Activated T-cell treated with anti-CD3 and anti-CD28 coated beads for 48 hours (primary cell): ENCODE measurements at places on chromosomes 7 and 10.

DNA sequence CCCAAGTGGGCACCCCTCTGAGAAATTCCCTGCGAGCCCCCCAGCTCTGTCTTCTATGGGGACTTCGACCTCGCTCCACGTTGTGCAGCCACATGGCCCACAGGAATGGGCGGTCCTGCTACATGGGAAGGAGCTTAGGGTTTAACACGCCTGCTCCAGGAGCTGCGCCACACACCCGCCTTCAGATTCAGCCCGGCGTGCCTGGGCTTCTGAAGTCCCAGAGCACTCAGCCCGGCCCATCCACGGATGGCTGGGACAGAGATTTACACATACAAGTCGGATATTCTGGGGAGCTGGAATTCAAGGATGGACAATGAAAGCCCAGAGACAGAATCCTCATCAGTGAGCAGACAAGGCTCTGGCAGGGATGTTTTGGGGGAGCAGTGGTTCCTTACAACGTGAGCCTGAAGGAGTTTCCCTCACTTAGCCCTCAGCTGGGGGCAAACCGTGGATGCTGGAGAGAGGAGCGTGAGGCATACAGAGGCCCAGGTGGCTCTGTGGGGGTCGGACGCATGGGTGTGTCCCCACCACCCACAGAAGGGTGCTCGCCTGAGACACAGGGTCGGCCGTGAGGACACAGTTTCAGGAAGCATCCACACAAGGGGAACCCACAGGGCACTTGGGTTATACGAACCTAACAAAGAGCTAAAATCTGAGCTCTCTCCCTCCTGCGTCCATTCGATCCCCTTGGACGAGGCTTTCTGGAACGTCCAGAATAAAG lies 372.9 kb downstream of the DNAJB6 start:
- no peak for DNase-seq

DNA sequence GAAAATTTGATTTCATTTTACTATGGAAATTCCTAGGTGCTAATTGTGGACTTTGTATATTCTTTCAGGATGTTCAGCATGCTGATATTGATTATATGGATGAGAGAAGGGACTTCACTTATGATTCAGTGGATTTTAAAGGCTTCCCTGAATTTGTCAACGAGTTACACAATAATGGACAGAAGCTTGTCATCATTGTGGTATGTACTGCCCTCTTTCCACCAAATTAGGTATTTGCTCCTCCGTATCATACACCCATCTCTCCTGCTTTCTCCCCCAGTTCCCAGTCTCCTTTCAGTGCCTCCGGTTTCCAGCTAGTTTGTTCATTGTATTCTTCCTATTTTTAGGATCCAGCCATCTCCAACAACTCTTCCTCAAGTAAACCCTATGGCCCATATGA lies 34.6 kb downstream of the MGAM start:
- no peak for DNase-seq

GRCh38 chr7:105589356-105590077 lies 8.2 kb upstream of the EFCAB10 start:
- peak; percentile 30 for DNase-seq

DNA sequence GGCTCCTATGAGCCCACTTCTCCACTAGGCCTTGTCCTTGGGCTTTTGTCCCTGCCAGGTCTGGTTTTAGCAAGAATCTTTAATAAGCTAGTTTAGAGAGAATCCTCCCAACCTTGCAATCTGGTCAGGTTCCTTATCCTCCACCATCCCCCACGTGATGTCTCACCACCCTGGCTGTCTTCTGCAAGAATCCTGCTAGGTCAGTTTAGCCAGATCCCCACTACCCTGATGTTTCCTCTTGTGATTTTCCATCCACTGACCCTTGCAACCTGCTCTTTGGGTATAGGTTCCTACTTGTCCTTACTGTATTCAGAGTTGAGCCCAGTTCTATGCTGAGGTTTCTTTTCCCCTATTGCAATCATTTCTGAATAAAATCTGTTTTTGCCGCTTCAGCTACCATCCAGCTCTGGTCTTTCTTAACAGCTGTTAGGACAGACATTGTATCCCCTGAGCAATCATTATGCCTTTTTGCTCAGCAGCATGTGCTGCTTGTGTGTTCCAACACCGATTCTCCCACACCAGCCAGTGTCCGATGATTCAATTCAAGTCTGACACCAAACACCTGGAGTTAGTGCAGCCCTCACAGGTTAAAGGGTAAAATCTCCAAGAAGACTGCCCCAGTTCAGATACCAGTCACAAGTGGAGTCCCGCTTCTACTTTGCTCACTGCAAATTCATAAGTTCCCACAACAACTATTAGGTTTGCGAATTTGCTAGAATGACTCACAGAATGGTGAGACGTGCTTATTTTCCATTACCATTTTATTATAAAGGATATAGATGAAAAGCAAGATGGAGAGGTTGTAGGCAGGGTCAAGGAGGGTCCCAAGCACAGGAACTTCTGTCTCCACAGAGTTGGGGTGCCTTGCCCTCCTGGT lies 62.2 kb upstream of the ADCY1 start:
- no peak for DNase-seq

- DNase-seq, result no peak
Measured at GRCh38 chr10:68088740-68089139, 13.7 kb upstream of the HERC4 start.

- DNase-seq, result no peak
Measured at GRCh38 chr7:127477295-127478023, 85.0 kb upstream of the ZNF800 start.

DNA sequence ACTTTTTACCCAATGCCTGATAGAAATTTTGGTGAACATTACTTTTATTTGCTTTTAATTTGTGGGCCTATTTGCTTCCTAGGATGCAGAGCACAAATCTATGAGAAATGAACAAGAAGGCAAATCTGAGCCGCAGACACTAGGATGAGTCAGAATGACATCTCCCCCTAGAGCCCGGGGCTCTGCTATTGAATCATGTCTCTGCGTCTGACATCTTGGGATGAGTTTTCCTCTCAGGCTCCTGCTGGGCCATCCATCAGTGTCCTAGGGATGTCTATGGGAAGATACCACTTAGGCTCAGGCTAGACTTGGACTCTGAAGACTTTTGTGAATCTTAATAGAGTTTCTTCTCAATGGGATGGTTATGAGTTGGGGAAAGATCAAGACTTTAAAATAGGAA lies 157.3 kb upstream of the MTPN start:
- no peak for DNase-seq

- DNase-seq, result no peak
Measured at GRCh38 chr10:480498-480927, 209.0 kb downstream of the DIP2C start.

DNA sequence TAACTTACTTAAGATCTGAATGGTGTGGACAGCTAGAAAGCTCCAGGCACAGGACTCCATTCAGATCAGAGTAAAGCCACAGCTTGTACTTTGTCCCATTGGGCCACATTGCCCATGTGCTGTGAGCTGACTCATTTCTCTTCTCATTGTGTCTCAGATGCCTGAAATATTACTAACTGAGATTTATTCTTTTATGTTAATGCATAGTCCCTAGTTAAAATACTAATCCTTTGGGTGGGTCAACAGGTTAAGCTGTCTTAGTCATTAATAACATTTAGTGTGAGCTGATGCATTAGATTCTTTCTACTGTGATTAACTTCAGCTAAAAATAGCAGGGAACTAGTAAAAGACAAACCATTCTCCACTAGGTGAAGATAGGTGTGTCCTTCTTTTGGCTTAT lies 104.7 kb upstream of the ARMC3 start:
- no peak for DNase-seq

DNA sequence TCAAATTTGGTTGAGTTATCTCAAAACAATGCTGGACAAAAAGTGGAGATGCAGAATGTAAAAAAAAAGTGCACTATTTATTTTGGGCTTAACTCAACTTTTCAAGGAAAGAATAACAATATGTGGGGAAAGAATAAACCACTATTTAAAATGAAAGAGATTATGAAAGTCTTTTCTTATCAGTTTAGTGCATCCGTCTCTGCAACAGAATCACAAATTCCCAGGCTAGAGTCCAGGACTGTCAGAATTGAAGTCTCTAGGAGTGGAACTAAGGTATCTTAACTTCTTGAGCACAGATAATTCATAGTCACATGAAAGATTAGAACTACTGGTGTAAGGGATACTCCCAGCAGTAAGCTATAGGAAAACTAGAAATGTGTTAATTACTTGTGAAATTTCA lies 1200.3 kb upstream of the LRRN3 start:
- DNase-seq, result no peak

DNA sequence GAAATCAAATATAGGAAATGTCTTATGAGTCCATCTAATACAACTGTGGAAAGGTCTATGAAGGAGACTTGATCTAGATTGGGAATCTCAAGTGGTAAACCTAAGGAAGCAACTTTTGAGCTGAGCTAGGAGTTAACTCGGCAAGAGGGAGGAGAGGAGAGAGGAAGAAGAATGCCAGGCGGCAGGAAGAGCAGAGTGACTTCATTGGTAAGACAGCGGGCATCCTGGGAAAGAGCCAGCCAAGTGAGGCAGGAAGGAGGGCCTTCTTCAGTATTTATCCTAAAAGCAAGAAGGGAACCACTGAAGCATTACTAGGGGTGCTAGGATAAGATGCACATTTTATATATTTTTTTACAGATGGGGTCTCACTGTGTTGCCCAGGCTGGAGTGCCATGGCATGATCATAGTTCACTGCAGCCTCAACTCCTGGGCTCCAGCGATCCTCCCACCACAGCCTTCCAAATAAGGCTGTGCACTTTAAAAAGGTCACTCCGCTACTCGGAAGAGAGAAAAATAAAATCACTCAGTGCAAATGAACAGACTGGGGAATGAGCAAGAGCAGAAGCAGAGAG lies 2.0 kb downstream of the BCL7B start:
- no peak for DNase-seq
